ENCODE measurements at places on chromosomes 1 and 21.

- DNase-seq = no peak
Observed at GRCh38 chr1:119453021-119453420, 38.1 kb downstream of the HSD3B2 start.

- no peak for DNase-seq
Observed at GRCh38 chr1:15322648-15323350, 75.8 kb downstream of the FHAD1 start.

DNA sequence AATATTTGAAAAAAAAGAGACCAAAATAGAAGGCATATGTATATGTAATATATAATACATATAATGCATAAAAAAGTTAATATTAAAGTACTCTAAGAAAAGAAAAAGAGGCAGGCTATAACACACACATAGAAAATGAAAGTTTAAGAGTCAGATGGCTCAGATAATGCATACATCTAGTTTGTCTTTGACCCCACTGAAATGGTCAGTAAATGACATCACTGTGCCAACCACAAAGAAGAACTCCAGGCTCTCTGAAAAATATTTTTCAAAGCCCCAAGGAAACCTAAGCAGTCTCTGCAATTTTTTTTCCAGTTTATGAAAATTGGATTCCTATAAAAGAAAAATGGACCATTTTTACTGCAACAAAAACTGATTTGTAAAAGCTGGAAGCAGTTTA, 55.4 kb upstream of the SCYL3 start:
- no peak for DNase-seq

DNA sequence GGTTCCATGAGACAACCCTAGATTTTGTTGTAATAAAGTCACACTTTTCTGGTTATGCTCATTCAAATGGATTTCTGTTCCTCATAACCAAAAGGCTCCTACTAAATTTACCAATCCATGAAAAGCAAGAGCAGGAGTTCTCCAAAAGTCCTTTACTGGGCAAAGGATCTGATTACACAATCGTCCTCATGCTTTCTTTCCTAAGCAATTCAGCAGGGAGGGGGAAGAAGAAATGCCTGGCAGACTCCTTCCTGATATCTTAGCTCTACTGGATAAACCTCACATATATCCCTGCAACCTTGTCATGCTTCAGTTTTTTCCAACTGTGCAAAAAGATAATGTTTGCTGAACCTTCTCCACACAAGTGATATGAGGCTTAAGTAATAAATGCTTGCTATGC, 67.6 kb upstream of the GUCA2B start:
- DNase-seq = no peak

DNA sequence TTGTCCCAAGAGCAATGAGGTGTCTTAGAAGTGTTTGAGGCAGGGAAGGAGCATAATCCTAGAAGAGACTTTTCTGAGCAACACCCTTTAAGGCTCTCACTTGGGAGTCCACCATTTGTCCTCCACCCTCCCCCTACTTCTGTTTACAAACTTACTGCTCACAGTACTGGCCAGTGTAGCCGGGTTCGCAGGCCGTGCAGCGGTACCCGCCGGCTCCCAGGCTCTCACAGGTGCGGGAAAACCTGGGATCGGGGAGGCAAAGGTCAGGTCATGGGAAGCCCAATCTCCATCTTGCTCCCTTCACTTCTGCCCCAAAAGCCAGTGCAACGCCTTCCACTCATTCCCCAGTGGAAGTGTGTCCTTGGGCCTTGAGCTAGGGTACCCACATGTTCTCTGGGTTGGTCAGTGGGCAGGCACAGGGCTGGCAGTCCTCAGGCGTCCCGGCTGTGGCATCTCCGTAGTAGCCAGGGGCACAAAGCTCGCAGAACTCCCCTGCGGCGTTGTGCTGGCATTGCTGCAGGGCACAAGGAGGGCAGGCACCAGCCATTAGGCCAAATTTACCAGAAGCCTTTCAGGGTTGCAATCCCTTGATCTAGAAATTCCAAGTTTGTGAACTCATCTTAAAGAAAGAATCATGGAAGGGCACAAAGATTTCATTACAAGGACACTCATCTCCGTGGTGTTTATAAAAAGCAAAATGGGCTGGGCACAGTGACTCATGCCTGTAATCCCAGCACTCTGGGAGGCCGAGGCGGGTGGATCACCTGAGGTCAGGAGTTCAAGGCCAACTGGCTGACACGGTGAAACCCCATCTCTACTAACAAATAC, 49.8 kb downstream of the LDLRAD2 start:
- DNase-seq = no peak
